NCI-H187 (cell line): ENCODE measurements at places on chromosomes 1 and 21.

- DNase-seq, result no peak
Measured at GRCh38 chr1:152047413-152047729, 10.6 kb upstream of the S100A11 start.

DNA sequence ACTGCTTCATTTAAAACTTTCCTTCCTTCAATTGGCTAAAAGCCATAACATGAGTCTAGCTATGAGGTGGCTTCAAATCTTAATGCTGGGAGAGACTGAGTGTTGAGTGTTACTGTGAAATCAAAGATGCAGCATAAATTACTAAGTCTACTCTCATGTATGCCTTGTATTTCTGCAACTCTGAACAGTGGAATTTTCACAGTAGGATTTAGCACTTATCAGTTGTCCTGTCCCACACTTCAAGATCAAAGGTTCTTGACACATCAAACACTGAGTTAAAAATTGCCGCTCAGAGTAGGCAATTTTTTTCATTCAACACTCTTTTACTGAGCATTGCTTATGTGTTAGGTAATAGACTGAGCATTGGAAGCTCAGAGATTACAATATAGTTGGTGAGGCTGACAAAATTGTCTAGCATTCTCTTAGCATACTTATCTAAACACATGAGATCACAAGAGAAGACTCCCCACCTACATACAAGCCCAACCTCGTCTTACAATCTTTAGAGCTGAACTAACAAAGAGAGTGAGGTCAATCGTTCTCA lies 56.4 kb upstream of the ADORA3 start:
- DNase-seq, result no peak

- no peak for DNase-seq
Measured at GRCh38 chr1:20401405-20402010, 84.5 kb downstream of the CAMK2N1 start.

DNA sequence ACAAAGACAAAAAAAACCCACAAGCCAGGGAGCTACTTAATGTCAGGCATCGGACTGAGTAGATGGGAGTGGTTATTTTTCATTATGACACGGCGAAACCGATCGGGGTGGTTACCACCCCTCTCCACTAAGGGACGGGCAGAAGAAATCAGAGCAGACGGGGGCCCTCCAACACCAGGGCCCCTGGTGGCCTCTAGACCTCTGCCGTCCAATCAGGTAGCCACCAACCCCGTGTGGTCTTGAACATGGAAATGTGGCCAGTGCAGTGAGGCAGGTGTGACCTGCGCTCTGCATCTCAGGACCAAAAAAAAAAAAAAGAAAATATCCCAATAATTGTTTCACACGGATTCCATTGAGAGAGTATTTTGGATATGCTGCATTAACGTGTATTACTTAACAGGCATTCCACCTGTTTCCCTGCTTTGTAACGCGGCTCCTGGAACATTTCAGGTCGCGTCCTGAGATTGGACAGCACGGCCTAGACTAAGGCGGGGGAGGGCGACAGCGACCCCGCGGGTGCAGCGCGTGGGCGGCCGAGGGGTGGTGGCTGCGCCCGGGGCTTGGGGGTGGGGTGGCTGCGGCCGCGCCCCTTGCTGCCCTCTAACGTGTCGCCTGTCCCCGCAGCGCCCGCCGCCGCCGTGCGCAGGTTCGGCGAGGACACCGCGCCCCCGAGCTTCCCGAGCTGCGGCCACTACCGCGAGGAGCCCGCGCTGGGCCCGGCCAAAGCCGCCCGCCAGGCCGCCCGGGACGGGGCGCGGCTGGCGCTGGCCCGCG lies 48.3 kb downstream of the SIM2 start:
- no peak for DNase-seq

GRCh38 chr21:35238119-35238518 lies 189.0 kb upstream of the RUNX1 start:
- no peak for DNase-seq

- DNase-seq, result no peak
Measured at GRCh38 chr1:185260611-185261010, 56.4 kb downstream of the IVNS1ABP start.

- no peak for DNase-seq
Measured at GRCh38 chr21:44970766-44971671, 31.2 kb downstream of the SLX9 start.
